ENCODE measurements at places on chromosomes 12 and 14. TPM values are rescaled to one million over a fixed set of nuclear protein-coding genes. Genes with fewer than 3 reads are reported as not detected.

DNA sequence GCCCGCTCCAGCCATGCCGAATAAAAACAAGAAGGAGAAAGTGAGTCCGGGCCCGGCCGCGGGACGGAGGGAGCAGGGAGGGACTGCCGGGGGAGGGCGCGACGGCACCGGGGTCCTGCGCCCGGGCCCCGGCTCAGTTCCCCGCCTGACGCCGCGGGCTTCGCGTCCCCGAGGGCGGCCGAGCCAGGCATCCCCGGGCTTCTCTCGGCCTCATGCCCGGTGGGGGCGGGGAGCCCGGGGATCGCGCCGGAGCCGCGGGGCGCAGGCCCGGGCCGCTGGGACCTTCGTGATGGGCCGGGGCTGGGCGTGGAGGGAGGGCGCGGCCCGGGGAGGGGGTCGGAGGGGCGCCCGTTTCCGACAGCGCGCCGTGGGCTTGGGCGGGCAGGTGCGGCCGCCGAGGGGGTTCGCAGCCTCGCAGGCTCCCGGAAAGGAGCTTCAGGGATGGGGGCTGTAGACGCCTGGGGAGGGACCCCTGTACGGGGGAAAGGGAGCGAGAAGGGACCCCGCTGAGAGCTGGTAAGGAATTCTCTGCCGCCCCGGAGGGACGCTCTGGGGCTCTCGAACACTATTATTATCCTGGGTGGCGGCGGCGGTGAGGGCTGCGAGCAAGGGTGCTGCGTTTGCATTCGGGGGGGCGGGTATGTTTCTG lies 496 bp downstream of the PPP2R5C start:
- H3K4me3 ChIP-seq: peak overlapping the region; percentile 59
- peaks cover 11% of the 10 kb centered on the region for H3K4me1 ChIP-seq
- peak; percentile 50 for DNase-seq
- peak overlapping the region; percentile 72 for H3K27ac ChIP-seq
- H3K36me3 ChIP-seq: peaks cover 4% of the 10 kb centered on the region
- H3K27me3 ChIP-seq: no peaks in the 10 kb centered on the region

- H3K27me3 ChIP-seq: no peaks in the 10 kb centered on the region
- no peak overlapping the region for H3K4me3 ChIP-seq
- H3K4me1 ChIP-seq: no peaks in the 10 kb centered on the region
- H3K36me3 ChIP-seq: no peaks in the 10 kb centered on the region
- no peak for DNase-seq
These were observed 534.7 kb downstream of the LRFN5 start for GRCh38 chr14:42141328-42141727.

DNA sequence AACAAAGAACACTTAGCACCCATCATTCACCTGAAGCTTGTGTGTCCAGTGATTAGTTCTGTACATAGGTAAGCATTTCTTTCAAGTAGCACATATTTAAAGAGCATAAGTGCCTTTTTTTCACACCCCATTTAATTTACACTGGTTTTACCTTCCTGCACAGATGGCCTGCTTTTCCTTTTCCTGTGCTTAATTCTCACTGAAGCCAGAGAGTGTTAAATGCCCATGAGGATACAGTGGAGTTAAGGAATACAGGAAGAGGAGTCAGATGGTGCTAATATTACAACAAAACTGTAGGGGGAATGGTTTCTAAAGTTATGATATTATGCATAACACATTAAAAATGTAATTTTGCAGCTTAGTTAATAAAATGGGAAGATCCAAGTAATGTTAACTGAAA lies 31.0 kb upstream of the SLC38A1 start:
- H3K4me1 ChIP-seq: no peaks in the 10 kb centered on the region
- no peaks in the 10 kb centered on the region for H3K36me3 ChIP-seq
- no peak overlapping the region for H3K27ac ChIP-seq

GRCh38 chr14:93533842-93534241 lies 103.1 kb downstream of the UNC79 start:
- H3K27me3 ChIP-seq: no peaks in the 10 kb centered on the region
- H3K4me3 ChIP-seq: no peak overlapping the region
- H3K4me1 ChIP-seq: no peaks in the 10 kb centered on the region

- H3K36me3 ChIP-seq: no peaks in the 10 kb centered on the region
- no peaks in the 10 kb centered on the region for H3K27me3 ChIP-seq
- peaks cover 2% of the 10 kb centered on the region for H3K4me1 ChIP-seq
- DNase-seq: no peak
These were observed 126.8 kb upstream of the ARHGAP5 start for GRCh38 chr14:31950331-31950730.

DNA sequence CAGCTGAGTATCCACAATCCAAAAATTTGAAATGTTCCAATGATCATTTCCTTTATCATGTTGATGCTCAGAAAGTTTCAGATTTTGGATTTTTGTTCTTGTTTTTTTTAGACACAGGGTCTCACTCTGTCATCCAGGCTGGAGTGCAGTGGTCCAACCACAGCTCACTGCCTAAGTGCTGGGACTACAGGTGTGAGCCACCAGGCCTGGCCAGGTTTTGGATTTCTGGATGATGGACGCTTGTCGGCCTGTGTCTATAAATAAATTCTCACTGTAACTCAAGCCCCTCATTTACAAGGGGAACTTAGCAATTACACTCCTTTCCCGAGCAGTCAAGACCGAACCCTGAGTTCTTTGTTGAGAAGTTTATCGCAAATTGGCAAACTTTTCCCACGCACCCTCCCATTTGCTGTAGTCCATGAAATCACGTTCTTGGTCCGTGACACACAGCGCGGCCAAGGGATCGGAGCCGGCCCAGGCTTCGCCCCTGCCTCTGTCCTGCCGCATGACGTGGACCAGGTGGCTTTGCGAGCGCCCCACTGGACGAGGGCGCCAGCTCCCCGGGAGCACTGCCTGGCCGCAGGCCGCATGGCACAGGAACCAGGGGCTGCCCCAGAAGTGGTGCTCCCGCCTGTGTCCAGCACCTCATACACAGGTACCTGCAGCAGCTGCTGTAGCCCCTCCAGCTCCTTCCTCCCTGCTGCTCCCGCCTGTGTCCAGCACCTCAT lies 14.0 kb upstream of the ANKLE2 start:
- no peaks in the 10 kb centered on the region for H3K27me3 ChIP-seq
- no peak for DNase-seq
- peaks cover 39% of the 10 kb centered on the region for H3K4me1 ChIP-seq
- H3K27ac ChIP-seq: no peak overlapping the region

GRCh38 chr14:23523229-23524016 lies 28.1 kb downstream of the ZFHX2 start:
- no peaks in the 10 kb centered on the region for H3K36me3 ChIP-seq
- DNase-seq: no peak
- H3K4me3 ChIP-seq: no peak overlapping the region
- no peaks in the 10 kb centered on the region for H3K4me1 ChIP-seq
- H3K27me3 ChIP-seq: no peaks in the 10 kb centered on the region
- H3K27ac ChIP-seq: no peak overlapping the region

GRCh38 chr12:40378691-40379090 lies 153.9 kb downstream of the LRRK2 start:
- H3K4me3 ChIP-seq: no peak overlapping the region
- H3K27me3 ChIP-seq: no peaks in the 10 kb centered on the region
- no peaks in the 10 kb centered on the region for H3K4me1 ChIP-seq
- no peak for DNase-seq

GRCh38 chr12:111407377-111408115 lies 1.8 kb downstream of the SH2B3 start:
- no peaks in the 10 kb centered on the region for H3K27me3 ChIP-seq
- peaks cover 5% of the 10 kb centered on the region for H3K36me3 ChIP-seq
- peak overlapping the region; percentile 79 for H3K4me3 ChIP-seq
- H3K27ac ChIP-seq: peak overlapping the region; percentile 97

DNA sequence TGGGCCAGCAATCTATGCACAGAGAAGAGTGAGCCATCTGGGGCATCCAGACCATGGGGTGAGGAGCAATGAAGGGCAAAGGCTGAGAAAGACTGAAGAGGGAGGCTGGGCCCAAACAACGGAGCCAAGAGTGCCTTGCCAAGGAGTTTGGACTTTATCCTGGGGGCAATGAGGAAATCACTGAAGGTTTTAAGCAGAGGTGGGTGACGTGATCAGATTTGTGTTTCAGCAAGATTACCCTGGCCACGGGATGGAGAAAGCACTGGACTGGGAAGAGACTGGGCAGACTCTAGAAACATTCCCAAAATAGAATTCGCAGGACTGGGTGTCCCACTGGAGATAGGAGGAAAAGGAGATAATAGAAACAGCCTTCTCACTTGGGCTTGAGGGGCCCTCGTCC lies 65.3 kb downstream of the DPF3 start:
- H3K27me3 ChIP-seq: no peaks in the 10 kb centered on the region
- no peak for DNase-seq
- no peak overlapping the region for H3K4me3 ChIP-seq
- no peak overlapping the region for H3K27ac ChIP-seq

DNA sequence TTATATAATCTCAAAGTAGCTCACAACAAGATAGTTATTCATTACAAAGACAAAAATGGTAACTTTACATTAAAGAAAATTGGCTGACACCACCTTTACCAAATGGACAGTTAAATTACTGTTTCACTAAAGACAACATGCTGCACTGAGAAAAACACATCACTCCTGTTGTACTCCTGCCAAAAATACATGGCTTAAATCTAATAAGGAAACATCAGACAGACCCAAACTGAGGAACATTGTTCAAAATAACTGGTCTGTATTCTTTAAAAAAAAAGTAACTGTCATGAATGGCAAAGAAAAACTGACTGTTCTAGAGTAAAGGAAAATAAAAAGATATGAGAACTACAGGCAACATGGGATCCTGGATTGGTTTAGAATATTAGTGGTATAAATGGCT lies 151.3 kb upstream of the DCN start:
- peaks cover 4% of the 10 kb centered on the region for H3K27me3 ChIP-seq
- no peak overlapping the region for H3K4me3 ChIP-seq
- no peaks in the 10 kb centered on the region for H3K36me3 ChIP-seq
- no peak overlapping the region for H3K27ac ChIP-seq
- no peak for DNase-seq
- H3K4me1 ChIP-seq: no peaks in the 10 kb centered on the region

- no peaks in the 10 kb centered on the region for H3K4me1 ChIP-seq
- peaks cover 8% of the 10 kb centered on the region for H3K36me3 ChIP-seq
- DNase-seq: no peak
- H3K27me3 ChIP-seq: no peaks in the 10 kb centered on the region
- H3K4me3 ChIP-seq: no peak overlapping the region
These were observed 44.0 kb downstream of the TFCP2 start for GRCh38 chr12:51128919-51129318.

- H3K4me3 ChIP-seq: no peak overlapping the region
- no peaks in the 10 kb centered on the region for H3K4me1 ChIP-seq
- DNase-seq: no peak
- no peaks in the 10 kb centered on the region for H3K36me3 ChIP-seq
- H3K27ac ChIP-seq: no peak overlapping the region
These were observed 133.9 kb downstream of the STXBP6 start for GRCh38 chr14:24915958-24916595.

DNA sequence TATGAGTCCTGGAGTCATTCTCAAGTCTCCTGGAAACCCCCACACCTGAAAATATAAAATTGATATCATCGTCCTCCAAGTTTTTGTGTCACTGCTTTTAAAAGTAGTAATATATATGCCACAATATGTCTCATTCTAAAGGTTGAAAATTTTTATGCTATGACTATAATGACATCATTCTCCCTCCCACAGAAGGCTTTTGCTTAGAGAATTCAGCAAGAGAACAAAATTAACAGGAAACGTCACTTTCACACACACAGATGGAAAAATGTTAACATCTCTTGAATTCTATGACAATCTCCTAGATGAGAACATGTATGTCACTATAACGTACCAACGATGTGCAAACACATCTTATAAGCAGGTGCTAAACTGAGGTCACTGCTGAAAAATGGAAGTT lies 498.3 kb downstream of the FOXG1 start:
- no peaks in the 10 kb centered on the region for H3K27me3 ChIP-seq
- H3K4me3 ChIP-seq: no peak overlapping the region
- no peaks in the 10 kb centered on the region for H3K36me3 ChIP-seq
- no peaks in the 10 kb centered on the region for H3K4me1 ChIP-seq
- no peak for DNase-seq

DNA sequence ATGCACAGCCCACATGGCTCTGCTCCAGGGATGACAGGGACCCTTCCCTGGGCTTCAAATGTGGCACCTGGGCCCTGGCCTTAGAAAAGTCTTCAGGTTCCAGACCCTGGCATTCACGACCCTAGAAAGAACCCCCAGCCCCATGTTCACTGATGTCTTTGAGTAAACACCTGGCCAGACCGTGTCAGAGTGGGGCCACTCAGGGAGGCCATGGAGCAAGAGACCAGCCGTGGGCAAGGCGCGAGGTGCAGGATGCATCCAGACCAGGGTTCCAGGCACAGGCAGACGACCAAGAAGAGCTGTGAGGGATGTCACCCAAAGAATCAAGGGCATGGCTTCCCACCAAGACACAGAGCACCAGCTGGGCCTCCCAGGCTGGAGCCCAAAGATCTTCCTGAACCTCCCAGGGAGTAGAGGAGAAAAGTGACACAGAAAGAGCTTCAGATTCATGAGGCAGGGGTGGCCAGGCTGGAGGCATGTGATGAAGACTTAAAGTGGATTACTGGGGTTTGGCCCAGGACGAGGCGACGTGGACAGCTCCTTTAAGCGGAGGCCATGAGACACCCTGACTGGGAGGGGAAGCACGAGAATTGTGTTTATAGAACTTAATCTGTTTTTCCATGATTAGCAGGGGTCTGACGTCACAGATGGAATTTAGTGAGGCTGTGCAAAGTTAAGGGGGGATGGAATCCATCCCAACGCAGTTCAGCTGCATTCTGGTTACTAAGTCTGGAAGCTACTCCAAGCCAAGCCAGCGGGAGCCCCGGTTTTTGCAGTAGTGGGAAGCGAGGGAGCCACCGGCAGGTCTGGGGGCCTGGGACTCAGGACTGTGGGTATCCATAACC lies 61.6 kb downstream of the ARL6IP4 start:
- peaks cover 10% of the 10 kb centered on the region for H3K4me1 ChIP-seq
- H3K4me3 ChIP-seq: no peak overlapping the region
- DNase-seq: no peak
- no peak overlapping the region for H3K27ac ChIP-seq
- H3K27me3 ChIP-seq: no peaks in the 10 kb centered on the region

DNA sequence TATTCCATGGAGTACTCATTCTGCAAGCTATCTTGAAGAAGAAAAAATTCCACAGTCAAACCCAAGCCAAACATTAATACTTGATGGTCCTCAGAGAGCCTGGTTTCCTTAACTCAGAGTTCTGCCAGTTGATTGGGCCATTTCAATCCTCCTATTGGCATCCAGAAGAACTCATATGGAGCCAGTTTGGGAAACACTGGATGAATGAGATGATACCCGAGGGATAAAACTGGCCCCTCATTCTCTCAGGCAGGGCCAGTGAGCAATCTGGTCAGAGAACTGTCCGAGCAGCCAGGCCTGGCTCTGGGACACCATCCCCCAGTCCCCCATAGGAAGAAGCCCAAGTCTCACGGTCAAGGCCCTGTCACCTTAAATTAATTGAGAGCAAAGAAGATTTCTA lies 48.8 kb downstream of the NUAK1 start:
- H3K4me3 ChIP-seq: no peak overlapping the region
- no peaks in the 10 kb centered on the region for H3K4me1 ChIP-seq
- no peak overlapping the region for H3K27ac ChIP-seq
- no peaks in the 10 kb centered on the region for H3K36me3 ChIP-seq

ANKS1B gene
- polyA plus RNA-seq: not detected

CARMIL3 gene
- not detected for polyA plus RNA-seq

FAIM2 gene
- not detected for polyA plus RNA-seq
